Panc1 (cell line): ENCODE measurements at places on chromosomes 3 and 15. TPM values are rescaled to one million over a fixed set of nuclear protein-coding genes. Genes with fewer than 3 reads are reported as not detected.

- DNase-seq: no peak
Measured at GRCh38 chr3:146476094-146476740, 6.9 kb upstream of the PLSCR2 start.

The MOBP gene
- total RNA-seq: not detected

The UBA3 gene
- total RNA-seq: 47.1 TPM

The CLDN1 gene
- total RNA-seq: 30.9 TPM

GRCh38 chr3:64384561-64384960 lies 159.3 kb upstream of the PRICKLE2 start:
- DNase-seq: no peak

DNA sequence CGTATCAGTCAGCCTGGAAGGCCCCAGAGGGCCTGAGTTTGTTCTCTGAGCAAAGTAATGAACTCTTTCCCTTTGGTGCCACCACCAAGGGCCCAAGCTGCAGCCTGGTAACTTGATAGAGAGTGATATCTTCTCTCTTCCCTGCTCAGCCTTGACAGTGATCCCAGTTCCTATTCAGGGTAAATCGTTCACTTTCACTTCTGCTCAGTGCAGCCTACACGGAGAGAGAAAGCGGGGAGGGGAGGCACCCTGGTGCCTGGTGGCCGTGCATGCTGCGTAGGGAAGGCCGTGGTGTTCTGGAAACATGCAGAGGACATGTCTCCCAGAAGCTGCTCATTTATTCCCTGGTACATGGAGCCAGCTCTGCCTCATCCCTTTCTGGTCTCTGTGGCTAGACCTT lies 54.9 kb downstream of the KIF9 start:
- no peak for DNase-seq

DNA sequence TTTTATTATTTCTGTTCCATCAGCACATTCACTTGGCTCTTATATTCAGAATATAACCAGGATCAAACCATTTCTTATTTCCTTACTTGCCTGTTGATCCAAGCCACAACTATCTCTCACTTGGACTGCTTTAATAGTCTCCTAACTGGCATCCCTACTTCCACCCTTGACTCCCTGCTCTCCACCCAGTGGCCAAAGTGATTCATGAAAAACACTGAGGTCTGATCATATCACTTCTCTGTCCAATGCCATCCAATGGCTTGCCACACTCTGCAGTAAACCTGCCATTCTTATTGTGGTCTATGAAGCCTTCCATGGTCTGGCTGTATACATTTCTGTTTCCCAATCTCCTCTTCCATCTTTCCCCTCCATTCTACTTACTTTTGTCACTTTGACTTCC lies 576.1 kb downstream of the PDCD6IP start:
- no peak for DNase-seq

DNA sequence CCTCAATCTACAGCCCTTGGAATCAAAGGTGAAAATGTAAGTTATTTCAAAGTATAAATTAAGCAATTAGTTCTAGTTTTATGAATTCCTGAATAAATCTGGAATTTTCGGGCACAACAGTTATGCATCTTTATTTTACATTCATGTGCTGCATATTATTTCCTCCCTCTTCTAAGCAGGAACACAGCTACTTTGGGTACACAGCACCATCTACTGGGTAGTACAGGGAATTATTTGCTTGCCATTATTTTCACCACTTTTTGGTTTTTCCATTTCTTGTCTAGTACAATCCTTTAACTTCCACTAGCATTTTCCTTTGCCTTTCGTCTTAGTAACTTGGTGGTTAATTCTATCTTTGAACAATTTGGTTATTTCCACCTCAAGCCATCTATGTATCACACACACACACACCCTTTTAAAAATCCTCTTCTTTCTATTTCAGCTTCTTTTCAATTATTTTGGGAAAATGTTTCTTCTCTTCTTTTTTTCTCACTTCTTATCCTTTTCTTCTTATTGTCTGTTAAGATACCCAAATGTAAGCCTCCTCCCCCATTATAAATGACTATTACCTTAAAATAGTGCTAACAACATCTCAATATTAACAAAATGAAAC lies 451.0 kb downstream of the MFSD1 start:
- peak; percentile 35 for DNase-seq

DNA sequence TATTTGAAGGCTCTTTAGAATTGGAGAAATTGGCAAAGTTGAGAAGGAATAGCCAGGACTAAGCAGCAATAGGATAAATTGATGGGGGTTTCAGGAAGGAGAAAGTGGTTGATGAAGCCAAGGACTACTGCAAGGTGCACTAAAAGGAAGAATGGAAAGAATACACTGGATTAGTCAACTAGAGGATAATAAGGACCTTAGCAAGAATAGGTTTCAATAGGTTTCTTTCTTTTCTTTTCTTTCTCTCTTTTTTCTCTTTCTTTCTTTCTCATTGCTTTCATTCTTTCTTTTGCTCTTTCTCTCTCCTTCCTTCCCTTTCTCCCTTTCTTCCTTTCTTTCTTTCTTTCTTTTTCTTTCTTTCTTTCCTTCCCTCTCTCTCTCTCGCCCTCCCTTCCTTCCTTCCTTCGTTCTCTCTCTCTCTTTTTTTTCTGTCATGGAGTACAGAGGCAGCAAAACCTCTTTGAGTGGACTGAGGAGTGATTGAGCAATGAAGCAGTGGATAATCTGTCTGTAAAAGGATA lies 234.4 kb upstream of the TMC3 start:
- no peak for DNase-seq

The WDR93 gene
- total RNA-seq: 0.18 TPM

DNA sequence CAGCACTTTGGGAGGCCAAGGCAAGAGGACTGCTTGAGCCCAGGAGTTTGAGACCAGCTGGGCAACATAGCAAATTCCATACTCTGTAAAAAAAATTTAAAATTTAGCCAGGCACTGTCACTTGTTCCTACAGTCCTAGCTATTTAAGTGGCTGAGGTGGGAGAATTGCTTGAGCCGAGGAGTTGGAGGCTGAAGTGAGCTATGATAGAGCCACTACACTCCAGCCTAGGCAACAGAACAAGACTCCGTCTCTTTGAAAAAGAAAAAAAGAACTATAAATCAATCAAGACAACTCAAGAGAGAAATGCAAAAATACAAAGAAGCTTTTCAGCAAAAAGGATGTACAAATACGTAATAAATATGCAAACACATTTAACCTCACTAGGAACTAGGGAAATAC lies 78.8 kb downstream of the TJP1 start:
- no peak for DNase-seq

The MUSTN1 gene
- 0.49 TPM for total RNA-seq

DNA sequence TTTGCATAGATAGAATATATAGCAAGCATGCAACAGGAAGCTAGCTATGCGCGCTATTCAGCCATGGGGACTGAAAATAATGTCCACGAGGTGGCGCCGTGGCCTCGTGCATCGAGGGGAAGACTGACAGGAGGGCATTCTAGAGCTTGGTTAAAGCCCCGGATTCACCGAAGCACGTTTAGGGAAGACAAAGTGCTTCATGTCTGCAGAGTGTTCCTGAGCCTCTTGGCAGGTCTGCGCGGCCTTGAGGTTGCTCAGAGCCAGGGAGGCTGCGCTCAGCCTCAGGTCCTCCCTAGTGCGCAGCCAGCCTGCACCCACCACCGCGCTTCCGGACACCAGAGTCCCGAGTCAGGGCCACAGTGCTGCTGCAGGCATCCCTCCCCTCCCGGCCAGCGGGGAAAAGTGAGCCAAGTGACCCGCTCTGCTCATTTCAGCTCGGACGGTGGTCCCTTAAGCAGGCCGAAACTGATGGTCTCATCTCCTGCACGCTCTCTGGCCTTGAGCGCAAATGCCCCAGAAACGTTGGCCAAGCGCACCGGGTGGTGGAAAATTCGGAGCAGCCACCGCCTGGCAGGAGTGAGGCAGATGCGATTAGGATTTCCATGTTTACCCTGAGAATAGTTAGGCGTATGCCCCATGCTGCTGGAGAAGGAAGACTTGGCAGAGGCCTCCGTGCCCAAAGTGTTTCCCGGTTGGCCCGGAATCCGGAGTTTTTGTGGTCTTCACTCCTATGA lies 24.8 kb downstream of the GABRA5 start:
- DNase-seq: peak; percentile 5

The DUT gene
- total RNA-seq: 220 TPM

DNA sequence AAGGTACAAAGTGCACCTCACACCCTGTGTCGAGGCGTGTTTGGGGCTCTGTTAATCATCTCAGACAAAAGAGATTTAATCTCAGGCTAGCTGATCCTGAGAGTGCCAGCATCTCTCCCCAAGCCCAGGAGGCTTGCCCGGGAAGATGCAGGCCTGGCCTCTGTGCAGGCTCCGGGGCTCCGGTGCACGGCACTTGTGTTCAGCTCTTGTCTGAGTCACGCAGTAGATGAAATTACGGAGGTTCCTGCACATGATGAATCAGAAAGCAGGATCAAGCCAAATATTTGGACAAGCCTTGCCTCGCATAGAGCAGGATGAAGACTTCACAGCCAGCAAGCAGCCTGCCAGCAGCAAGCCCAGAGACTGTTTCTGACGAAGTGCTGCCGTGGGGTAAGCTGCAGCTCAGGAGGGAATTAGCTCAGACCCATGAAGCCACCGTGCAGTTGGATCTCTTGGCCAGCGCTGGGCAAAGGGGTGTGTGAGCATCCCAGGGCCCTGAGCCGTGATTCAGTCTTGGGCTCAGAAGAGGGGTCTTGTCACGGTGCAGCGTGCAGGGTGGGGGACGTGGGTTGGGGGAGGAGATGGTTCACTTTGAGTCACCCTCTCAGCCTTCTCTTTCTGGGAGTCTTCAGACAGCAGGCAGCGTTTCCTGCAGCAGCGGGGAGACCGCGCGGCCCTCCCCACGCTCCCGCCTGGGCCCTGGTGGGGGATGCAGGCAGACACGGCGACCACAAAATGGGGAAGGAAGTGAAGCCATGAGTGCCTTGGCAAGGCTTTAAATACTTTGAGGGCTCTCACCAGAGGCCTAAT lies 89.2 kb upstream of the MEF2A start:
- DNase-seq: peak; percentile 83

DNA sequence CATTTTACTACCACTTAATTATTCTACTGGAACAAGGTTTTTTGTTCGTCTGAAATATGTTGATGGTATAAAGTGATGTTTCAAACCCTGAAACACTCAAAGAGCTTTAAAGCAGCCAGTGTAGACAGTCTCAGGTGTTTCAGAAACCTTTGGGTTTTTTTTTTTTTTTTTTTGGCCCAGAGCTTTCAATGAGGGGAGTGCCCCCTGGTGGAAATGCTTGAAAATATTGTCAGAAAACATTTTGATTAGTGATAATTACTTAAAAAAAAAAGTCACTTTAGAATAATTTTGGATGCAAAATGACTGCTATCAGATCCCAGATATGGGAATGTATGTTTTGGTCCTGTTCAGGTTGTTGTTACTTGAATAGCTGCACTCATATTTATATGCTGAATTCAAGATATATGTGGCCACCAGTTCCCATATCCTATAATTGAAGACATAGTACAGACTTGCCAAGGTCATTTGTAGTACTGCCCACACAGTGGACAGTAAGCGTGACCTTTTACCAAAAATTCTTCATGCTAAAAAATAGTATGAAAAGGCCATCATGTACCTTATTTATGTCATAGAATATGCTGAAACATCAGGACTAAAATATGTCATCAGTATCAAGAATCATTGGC lies 35.9 kb downstream of the SATB1 start:
- DNase-seq: no peak

DNA sequence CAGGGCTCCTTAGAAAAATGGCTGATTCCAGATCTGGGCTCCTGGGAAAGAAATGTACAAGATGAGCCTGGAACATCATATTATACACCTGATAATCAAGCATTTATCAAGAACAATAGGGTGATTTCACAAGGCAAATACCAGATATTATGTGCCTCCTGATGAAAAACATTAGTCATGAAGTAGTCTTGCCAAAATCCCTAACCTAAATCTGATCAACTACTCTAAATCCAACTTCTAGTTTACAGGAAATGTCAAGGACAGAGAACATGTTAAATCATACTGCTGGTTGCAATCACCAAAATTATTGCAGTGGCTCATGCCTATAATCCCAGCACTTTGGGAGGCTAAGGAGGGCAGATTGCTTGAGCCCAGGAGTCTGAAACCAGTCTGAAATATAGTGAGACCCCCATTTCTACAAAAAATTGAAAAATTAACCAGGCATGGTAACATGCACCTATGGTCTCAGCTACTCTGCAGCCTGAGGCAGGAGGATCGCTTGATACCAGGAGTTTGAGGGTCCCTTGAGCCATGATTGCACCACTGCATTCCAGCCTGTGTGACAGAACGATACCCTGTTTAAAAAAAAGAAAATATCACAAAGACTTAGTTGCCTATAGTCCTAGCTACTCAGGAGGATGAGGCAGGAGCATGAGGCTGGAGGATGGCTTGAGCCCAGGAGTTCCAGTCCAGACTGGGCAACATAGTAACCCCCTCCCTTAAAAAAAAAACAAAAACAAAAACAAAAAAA lies 34.9 kb upstream of the ATP13A3 start:
- DNase-seq: no peak
